ENCODE measurements at places on chromosomes 5 and 9.
A peak's percentile ranks its signal among the peaks of the same experiment; 100 is the strongest.

DNA sequence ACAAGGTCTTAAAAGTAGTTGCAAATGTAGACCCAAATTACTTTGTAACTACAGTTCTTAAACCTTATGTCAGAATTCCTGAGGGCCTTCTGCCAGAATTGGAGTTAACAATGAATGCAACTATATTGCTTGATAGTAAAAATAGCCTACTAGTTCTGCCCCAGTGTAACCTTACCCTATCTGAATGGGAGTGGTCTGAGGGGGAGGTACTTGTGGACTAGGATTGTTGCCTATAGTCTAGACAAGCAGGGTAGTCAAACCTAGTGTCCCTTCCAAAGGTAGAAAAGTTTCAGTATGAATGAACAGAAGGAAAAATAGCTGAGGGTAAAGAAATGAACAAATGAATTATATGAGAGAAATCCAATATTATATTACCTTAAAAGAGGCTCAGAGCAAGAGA is 242.2 kb downstream of the PJA2 start:
- no peak for DNase-seq

- no peak for DNase-seq
Measured at GRCh38 chr5:135508496-135509005, 27.2 kb downstream of the NEUROG1 start.

GRCh38 chr9:91150273-91150997 is 211.3 kb downstream of the AUH start:
- no peak for DNase-seq

DNA sequence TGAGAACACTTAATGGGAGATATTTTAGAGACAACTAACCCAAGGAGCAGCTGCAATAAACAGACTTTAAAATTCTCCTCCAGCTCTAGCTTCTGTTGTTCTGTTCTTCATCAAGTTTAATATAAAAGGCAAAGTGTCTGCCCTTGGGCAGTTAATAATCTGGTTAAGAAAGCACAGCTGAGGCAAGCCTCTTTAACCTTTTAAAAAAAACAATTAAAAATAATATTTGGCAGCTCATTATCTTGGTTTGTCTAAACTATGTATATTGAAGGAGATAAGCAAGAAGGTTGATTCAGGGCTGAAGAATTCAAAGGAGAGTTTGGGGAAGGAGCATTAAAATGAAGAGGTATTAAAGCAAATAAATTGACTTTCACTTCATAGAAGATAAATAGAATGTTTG is 75.4 kb downstream of the TSSK1B start:
- no peak for DNase-seq

DNA sequence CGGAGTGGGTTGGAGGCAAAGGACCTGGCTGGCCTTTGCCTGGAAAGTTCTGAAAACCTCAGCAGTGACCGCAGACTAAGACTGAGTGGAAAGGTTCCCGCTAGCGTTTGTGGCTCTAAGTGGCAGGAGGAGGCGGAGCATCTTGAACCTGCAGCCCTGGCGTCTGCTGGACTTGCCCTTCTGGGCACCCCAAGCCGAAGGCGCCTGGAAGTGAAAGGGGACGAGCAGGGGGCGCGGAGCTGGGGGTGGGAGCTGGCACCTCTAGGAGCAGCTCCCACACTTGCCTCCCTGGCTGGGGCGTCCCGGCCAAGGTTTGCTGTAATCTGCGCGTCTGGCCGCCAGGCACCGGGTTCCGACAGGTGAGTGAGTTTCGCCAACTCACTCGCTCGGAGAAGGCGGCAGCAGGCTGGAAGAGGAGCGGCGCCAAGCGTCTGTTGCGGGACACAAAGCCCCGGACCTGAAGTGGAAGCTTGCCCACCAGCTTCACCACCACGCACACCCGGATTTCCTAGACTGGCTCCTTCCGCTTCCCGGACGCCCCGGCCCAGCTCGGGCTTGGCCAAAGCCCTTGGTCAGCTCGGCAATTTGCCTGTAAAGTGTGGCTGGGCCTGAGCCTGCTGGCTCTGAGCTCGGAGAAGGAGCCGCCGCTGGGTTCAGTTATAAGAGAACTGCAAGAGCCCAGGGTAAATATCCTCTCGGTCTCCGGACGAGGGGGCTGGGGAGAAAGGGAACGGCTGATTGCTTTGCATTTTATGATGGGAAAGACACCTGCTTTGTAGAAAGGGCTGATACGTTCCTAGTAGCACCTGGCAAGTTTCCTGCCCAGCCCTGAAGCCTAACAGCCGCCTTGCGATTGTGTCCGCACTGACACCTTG is at the start of gene GNA14:
Gene GNA14, minus strand, starts transcription at position 89 of the 875 bp plus-strand sequence. CDS start 529 bp downstream, outside the sequence.
- DNase-seq: peak; percentile 37

GRCh38 chr5:159304961-159305595 is 25.2 kb downstream of the IL12B start:
- no peak for DNase-seq

- DNase-seq: no peak
Measured at GRCh38 chr9:69232135-69232534, 58.1 kb downstream of the TJP2 start.

DNA sequence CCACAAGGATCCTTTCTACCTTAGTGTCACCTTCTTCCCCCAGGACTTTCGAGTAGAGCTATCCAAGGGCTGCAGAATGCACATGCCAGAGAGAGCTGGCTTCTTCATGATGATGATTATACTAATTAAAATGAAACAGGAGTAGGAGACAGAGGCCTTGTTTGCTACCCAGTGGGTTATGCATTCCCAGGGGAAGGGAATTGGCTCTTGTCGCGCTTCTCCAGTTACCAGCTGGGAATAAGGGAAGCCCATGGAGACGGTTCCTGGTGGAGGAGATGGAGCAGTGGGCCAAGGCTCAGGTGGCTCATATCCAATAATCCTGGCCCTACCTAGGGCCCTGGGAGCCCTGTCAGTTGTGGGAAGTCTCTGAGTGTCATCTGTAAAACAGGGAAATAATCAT is 65.1 kb downstream of the WWC1 start:
- no peak for DNase-seq

DNA sequence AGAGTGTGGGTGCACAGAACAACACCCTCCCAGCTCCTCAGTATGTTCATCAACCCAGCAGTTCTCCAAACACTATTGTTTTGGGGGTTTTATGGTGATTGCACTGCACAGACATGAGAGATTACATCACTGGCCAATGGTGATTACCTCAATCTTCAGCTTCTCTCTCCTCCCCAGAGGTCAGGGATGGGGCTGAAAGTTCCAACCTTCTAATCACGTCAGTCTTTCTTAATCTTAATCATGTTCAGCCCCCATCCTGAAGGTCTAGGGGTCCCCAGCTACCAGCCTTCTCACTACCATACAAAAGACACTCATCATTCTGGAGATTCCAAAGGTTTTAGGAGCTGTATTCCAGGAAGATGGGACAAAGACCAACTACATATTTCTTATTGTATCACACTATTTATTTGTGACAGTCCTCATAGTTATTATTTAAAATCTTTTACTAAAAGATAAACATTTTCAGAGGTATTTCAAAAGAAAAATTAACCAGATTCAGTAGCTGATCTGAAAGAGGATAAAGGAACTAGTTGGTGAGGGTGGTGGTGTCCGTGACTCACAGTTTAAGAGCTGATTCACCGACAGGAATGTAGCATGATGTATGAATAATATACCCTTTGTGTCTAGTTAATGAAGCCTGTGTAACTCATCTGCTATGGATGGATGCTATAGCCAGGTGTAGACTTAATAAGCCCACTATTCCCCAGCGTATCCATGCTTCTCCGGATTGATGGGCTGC is 35.6 kb downstream of the RASEF start:
- DNase-seq: no peak

DNA sequence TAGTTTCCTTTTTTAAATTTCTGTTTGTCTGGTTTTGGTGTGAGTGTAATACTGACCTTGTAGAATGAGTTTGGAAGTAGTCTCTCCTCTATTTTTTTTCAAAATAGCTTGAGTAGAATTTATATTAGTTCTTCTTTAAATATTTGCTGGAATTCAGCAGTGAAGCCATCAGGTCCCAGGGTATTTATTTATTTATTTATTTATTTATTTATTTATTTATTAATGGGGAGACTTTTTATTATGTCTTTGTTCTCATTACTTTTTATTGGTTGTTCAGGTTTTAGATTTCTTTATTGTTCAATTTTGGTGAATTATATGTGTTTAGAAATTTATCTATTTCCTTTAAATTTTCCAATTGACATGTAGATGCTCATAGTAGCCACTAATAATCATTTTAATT is 875.8 kb upstream of the COX7C start:
- DNase-seq: no peak

GRCh38 chr5:1203311-1203967 is 2.0 kb downstream of the SLC6A19 start:
- no peak for DNase-seq

- no peak for DNase-seq
Measured at GRCh38 chr5:16763211-16763610, 146.4 kb upstream of the RETREG1 start.

- DNase-seq: no peak
Measured at GRCh38 chr9:71941998-71942567, 30.6 kb downstream of the C9orf85 start.

DNA sequence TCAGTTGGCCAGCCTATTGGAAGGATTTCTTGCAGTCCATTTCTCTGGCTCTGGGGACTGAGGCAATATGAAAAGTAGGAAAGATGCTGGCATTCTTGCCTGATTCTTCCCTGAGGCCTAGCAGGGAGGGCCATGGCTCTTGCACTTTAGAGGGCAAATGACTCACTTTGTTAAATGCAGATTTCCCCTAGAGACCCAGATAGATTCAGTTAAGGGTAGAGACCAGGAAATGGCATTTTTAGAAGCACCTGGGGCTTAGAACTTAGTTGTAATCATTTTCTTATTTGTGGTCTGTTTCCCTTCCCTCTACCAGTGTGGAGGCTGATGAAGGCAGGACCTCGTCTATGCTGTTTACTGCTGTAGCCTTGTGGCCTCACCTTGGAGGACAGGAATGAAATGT is 112.8 kb upstream of the NR3C1 start:
- DNase-seq: no peak

- DNase-seq: no peak
Measured at GRCh38 chr5:2472670-2473069, 278.8 kb downstream of the IRX2 start.

DNA sequence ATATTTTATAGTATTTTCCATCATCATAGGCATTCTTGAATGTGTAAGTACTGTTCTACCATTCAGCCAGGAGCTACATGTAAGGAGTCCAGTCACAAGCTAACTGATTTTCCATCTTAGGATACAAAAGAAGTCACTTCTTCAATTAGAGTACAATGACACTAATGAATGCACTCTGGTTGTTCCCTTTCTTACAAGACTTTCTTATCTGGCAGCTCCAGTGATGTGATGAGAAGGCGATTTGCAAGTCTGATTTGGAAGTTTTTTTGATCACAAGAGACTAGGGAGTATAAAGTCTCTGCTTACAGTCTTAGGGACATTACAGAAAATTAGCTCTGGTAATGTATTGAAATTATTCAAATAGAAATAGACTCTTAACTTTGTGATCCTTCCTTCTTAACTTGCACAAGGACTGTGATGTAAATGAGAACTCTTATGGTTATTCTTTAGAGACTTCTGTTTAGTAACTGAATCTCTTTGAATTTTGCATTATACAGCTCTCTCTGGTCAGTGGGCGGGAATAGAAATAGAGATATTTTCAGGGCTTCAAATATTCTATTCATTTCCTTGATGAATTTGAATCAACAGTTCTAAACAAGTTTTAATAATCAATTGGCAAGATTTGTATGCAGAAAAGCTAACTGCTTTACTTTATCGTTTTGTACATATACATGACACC is 130.4 kb upstream of the CDH6 start:
- DNase-seq: no peak

GRCh38 chr5:127959152-127959764 is 124.3 kb upstream of the SLC12A2 start:
- no peak for DNase-seq

DNA sequence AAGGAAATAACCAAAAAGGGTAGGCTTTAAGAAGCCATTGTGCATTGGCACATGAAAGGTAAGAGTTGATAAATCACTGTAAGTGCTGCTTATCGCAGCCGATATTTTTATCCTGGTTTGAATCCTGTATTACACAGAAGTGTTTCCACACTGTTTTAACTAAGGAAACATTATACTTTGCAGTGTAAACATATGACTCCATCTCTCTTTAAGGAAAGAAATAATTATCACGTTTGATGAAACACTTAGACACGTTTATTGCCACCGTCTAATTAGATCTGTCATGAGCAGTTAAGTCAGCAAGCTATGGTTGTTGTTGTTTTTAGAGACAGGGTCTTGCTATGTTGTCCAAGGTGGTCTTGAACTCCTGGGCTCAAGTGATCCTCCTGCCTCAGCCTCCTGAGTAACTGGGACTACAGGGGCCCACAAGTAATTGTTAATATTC is 85.7 kb upstream of the TNFAIP8 start:
- no peak for DNase-seq

GRCh38 chr9:94250456-94250855 is 8.6 kb upstream of the ZNF169 start:
- DNase-seq: no peak

GRCh38 chr5:167702014-167702413 is 589.4 kb upstream of the WWC1 start:
- no peak for DNase-seq

GRCh38 chr9:121645003-121645402 is 6.4 kb upstream of the DAB2IP start:
- no peak for DNase-seq

GRCh38 chr5:95609711-95610110 is 10.2 kb upstream of the GPR150 start:
- no peak for DNase-seq

- DNase-seq: no peak
Measured at GRCh38 chr9:88680041-88680440, 145.1 kb downstream of the NXNL2 start.
